Ovary (tissue), 10 donors: ENCODE measurements at places on chromosomes 5 and 9.

DNA sequence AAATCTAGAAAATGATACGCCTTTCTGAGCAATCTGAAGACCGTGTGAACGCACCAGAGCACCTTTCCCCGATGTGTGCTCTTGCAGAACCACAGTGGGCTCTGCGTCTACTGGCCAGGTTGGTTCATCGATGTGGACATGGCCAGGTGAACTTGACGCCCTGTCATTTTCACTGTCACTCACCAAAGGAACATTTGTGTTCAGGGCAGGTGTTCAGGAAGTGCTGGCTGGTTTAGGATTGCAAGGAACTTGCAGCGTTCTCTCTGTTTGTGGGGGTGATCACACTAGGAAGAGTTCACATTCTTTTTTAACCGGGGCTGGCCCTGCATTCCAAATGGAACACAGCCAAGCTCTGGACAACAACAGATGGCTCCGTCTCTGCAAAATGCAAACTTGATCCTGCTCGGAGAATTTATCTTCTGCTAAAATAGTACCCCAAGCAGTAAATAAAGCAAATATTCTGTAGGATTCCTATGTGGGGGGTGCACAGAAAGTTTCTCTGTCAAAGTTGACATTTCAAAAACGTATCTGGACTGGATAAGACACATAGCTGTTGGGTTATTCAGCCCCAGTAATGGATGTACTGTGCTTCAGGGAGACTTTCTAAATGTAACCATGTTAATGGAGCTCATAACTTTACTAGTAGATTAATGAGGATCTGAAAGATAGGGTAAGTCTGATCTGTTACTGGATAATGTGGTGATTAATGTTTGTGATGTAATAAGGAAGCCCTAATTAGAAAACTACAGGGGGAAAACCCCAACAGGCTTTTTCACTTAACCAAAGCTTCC, 45.7 kb upstream of the FANCC start:
- DNase-seq: peak; percentile 46

DNA sequence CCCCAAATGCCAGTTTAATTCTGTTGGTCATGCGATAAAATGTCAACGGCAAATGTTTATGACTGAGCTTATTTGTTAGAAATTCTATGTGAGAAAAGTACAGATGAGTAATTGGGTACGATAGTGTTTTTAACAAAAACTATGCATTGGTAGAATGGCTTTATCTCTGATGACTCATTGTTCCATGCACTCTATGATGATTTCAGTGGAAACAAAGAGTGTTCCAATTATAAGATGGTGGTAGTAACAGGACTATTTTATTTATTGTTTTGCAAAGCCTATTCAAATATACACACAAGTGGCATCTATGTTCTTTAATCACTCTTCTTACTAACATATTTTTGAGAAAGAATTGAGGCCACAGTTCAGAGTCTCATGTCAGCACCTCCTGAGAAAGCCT, 353.7 kb upstream of the IRX2 start:
- DNase-seq: no peak

GRCh38 chr9:137429974-137430722, 7.0 kb downstream of the NOXA1 start:
- peak; percentile 64 for DNase-seq

DNA sequence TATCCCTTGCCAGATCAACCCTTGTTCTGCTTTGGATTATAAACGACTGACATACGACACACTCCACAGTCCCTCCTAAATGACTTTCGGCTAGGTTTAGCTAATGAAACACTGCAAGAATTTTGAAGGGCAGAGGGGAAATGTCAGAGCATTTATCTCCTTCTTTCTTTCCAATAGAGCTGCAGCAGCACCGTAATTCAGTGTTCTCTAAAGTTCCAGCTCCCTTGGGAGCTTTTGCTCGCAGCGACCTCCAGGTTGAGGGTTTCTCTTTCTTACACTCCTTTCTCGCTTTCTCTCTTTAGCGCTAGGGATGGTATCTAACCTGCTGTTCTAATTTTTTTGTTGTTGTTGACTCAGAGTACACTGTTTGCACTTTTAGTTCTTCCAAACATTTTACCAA, 467.1 kb upstream of the ST8SIA4 start:
- no peak for DNase-seq

DNA sequence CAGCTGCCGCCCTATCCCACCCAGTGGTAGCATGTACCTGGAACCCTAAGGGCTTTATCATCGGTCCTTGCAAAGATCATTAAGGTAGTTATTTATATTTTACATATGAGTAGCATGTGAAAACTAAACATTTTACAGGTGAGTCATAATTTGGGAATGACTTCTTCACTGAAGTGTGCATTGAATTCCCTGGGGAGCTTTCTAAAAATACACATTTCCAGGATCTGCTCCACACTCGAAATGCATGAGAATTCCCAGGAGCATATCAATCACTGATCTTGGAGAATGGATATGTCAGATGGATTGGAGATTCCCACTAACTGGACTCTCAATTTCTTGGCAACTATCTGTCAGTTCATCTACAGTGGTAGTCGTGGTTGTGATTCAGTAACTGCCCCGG, 717.5 kb downstream of the IRX1 start:
- no peak for DNase-seq
